ENCODE measurements at places on chromosomes 5 and 9.

DNA sequence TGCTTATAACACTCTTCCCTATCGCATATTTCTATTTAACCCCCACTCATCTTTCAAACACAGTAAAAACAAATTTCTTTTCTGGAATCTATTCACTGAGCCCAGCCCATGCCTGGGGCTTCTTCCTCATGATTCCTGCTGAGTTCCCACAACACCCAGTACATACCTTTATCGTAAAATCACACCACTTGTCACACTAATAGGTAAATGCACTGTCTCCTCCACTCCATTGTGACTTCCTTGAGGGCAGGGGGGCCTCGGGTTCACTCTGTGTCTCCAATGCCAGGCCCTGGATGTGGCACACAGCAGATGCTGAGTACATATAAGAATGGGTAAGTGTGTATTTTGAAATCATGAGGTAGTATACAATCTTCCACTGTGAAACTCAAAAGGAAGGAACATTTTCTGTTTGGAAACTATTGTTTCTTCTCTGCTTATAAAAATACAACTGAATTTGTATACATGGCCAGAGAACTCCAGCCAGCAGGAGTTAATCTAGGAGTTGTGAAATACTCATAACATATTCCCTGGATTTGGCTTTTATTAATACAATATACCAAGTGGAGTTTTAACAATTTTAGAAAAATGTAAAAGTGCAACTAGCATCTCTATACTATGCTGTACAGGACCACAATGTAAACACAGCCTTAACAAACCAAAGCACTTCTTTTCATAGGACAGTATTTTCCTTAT lies 7.2 kb downstream of the PLK2 start:
- DNase-seq = no peak

GRCh38 chr9:84845956-84846900 lies 176.7 kb downstream of the NTRK2 start:
- no peak for DNase-seq

DNA sequence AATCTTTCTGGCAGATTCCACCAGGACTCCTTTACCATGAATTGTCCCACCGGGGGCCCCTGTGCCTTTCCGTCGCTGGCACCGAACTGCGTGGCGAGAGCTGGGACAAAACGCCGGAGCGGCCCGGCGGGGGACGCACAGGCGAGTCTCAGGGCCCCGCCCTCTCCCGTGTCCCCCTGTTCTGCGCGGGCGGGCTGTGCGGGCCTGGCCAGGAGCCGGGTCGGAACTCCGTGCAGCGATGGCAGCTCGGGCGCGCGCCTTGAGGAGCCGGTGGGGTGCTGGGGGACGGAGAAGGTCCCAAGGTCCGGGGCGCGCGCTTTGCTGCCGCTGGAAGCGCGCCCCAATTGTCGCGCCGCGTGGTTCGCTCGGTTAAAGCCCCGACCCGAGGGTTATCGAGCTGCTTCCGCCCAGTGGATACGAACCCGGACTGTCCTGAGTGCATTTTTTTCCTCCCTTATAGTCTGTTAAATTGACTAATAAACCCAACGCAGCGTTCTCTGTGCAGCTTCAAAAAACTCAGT lies 125.3 kb downstream of the TMEM174 start:
- DNase-seq = no peak

DNA sequence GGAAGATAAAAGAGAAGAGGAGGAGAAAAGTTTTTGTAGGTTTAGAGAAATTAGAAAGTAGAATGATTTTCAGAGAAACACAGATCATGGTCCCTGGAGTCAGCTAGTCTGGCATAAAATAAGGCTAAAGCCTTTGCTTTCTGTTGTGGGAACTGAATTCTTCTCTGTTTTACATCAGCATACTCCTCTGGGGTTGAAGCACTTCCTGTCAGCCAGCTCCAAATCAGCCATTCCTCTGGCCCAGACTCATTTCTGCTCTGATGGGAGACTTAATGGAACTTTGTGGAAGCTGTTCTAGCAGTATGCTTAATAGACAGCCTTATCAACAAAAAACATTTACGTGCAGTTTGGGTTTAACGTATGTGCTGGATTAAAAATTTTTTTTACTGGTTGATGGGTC lies 143.2 kb downstream of the HMHB1 start:
- DNase-seq = no peak

GRCh38 chr9:123686829-123687192 lies 243.1 kb downstream of the DENND1A start:
- DNase-seq = no peak

GRCh38 chr5:90305041-90305720 lies 104.4 kb downstream of the CETN3 start:
- no peak for DNase-seq

DNA sequence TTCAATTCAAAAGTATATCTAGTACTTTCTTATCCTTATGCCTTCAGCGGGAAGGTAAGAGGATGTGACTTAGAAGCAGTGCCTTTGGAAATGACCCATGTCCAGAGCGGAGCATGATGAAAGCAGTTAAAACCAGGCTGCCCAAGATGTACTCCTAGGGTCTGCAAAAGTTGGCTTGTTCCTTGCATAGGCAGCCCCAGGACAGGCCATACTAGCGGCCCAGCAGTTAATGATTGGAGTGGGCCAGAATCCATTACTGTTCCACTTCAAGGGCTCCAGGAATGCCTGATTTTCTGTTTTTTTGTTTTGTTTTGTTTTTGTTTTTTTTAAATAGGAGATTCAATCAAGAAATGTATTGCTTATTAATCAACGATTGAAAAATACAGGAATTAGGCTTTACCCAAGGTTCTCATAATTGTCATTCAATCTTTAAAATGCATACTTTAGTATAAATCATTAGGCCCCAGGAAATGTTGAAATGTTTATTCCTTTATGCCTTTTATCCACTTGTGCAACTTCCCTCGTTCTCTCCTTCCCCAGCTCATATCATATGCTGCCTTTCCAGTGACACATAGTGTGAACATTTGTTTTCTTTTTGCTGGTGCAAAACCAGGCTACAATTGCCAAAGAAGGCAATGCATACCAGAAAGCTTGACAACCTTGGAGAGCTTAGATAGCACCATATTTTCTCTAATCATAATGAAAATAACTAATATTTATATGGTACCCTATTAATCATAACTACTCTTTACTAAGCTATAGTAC lies 190.8 kb downstream of the ARHGEF28 start:
- no peak for DNase-seq

- no peak for DNase-seq
These were observed 46.4 kb downstream of the CDK7 start for GRCh38 chr5:69281114-69281513.

GRCh38 chr9:126700903-126701812 lies 87.4 kb downstream of the LMX1B start:
- DNase-seq = no peak

DNA sequence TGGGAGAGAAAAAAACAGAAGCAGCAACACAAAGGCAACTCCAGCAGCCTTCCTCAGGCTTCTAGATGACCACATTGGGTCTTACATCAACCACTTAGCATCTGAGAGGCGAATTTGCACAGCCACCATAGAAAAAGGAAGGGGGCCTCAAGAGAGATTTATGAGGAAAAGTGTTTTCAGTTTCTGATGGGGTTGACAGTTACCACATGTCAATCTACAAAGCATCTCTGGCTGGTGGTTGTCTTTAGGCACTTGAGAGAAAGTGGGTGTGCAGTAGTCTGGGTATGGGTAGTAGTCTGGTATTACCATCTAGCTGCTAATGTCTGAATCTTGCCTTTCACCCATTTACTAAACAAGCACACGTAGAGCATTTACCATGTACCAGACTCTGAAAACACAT lies 137.5 kb downstream of the BAAT start:
- no peak for DNase-seq

GRCh38 chr5:68353605-68354004 lies 138.0 kb downstream of the PIK3R1 start:
- no peak for DNase-seq

GRCh38 chr5:5373351-5373989 lies 49.0 kb upstream of the ICE1 start:
- DNase-seq = no peak

DNA sequence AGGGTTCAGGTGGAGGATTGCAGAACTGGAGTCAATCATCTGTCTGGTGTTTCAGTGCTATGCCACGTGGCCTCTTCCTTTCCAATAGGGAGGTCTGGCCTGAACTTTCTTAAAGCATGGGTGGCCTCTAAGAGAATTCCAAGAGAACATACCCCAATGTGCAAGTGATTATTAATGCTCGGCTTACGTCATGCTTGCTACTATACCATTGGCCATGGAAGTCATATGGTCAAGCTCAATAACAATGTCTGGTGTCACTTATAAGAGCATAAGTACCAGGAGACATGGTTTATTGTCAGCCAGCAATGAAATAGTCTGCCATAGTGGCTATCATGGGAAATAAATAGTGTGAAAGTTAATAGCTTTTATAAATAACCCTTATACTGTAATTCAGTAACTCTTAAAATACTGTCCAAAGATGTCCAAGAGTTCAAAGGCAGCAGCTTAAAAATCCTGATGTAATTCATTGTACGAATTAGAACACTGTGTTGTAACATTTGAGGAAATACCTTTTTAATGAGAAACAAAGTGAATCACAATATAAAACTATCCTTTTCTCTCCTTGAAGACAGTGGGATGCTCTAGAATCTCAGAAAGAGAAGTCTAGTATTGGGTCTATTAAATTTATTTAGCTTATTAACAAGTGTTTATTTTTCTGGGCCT lies 355.4 kb upstream of the PRR16 start:
- DNase-seq = no peak

DNA sequence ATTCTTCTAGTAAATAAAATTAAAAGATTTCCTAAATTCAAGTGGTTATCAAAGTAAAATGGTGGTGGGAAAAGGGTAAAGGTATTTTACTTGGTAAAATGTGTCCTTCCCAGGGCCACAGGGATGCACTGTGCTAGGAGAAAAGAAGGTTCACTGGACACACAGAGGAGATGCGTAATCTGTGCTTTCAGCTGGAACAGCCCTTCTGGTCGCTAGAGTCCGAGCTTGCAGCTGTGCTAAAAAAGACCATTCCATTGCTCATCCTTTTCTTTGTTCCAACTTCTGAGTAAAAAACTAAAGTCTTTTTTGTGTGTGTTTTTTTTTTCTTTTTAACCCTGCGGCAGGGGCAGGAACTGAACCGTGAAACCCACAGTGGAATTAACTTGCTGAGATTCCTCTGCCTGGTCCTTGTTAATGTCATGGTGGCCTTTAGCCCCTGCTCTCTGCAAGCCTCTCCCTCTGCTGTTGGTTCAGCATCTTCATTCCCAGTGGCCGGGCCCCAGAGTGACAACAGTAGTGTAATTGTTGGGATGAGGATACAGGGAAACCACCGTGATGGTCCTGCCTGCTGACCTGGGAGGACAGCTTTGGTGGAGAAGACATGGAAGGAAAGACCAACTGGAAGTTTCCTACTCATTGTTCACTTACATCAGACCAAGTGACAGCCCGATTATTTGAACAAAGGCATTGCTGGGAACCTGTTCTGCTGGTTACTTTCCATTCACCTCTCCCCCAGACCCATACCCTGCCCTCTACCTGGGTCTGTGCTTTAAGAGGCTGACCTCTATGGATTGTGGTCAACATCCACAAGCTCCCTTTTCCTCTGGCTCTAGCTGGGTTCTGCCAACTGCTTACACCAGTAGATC lies 31.9 kb upstream of the FSTL4 start:
- DNase-seq = no peak

DNA sequence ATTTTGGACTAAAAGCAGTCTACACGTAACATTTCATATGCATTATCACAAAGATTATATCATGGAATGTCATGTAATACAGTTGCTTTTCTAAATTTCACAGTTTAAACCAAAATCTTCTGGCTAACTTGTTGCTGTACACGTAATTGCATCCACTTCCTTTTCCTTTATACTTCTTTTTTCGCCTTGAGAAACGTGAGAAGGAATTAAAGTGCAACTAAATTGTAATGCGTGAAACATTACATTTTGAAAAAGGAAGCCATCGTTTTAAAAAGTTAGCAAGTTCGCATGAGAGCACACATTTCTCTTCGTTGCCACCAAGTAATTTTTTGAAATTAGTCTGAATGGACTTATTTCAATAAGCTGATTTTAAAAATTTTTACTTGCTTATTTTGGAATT lies 80.0 kb downstream of the MEGF10 start:
- no peak for DNase-seq

- no peak for DNase-seq
These were observed 3.1 kb upstream of the ZCCHC10 start for GRCh38 chr5:133029416-133029815.

- DNase-seq = no peak
These were observed 127.4 kb upstream of the TAF11L2 start for GRCh38 chr5:17370651-17371050.

GRCh38 chr9:17222932-17223331 lies 88.1 kb downstream of the CNTLN start:
- DNase-seq = no peak

DNA sequence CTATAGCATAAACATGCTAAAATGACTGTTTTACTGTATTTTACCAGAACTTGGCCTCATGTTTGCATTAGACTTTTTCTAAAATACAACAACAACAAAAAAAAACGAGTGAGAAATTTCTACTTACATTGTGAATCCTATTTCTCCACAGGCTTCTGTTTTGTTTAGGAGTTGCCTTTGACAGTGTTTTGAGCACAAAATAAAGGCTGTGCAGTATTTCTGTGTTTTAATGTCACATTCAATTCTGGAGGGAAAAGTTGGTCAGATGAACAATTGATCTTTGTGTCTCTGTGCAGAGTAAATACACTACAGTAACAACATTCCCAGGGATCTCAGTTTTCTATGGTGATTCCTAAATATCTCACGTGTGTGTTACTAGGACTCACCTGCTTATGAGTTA lies 131.1 kb downstream of the GPBP1 start:
- DNase-seq = no peak

DNA sequence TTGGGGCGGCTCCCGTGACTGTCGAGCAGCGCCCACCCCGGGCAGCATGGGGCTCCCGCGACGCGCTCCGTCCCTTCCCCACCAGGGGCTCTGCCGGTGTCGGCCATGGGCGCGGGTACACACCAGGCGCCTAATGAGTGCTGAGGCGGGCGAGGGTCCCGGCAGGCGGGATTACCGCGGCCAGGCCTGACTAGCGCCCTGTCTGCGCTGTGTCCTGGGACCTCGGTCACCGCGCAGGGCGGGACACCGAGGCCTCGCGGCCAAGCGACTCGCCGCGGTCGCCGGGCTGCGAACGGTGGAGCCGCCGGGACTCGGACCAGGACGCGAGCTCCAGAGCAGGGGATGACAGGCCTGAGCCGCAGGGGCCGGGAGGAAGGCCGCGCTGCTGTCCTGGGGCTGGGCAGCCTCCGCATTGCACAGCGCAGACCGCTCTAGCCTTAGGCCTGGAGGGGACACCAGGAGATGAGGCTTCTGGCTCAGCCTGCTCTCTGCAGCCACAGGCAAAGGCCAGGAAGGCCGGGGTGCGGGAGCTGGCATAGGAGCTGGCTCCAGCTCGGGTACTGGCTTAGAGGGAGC lies 14.1 kb downstream of the LCN10 start:
- DNase-seq = no peak

- DNase-seq = no peak
These were observed 26.4 kb downstream of the AMBP start for GRCh38 chr9:114051706-114052105.

GRCh38 chr9:120326049-120326693 lies 253.8 kb downstream of the CDK5RAP2 start:
- DNase-seq = no peak

Data from stimulated activated CD8-positive, alpha-beta memory T cell treated with anti-CD3 and anti-CD28 coated beads, Interleukin-15, amount 100 ng/mL, for 24 hours (primary cell).